Heart left ventricle (tissue), 16 donors: ENCODE measurements at places on chromosomes 2 and 18. TPM values are rescaled to one million over a fixed set of nuclear protein-coding genes. Genes with fewer than 3 reads are reported as not detected.

DNA sequence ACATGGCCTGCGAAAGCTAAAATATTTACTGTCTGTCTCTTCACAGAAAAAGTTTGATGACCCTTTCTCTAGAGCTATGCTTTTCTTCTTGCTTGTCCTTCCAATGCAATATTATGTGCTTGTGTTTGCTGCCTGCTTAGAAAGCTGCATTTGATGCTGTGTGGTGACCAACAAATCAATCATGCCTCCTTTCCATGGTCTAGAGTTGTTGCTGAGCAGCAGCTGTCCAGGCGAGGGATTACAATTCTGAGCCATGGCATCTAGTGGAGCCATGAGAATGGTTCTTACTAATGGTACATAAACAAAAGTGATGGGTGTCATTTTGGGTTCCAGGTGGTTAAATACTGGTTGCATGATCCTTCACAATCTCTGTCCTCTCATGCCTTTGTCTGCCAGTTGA lies 1142.1 kb downstream of the DPP10 start:
- DNase-seq, result no peak

- no peak for DNase-seq
Observed at GRCh38 chr2:23221236-23221635, 163.7 kb upstream of the KLHL29 start.

GRCh38 chr2:217396165-217396564 lies 536.3 kb upstream of the TNP1 start:
- DNase-seq, result no peak

- no peak for DNase-seq
Observed at GRCh38 chr18:51164761-51165281, 32.7 kb downstream of the MEX3C start.

DNA sequence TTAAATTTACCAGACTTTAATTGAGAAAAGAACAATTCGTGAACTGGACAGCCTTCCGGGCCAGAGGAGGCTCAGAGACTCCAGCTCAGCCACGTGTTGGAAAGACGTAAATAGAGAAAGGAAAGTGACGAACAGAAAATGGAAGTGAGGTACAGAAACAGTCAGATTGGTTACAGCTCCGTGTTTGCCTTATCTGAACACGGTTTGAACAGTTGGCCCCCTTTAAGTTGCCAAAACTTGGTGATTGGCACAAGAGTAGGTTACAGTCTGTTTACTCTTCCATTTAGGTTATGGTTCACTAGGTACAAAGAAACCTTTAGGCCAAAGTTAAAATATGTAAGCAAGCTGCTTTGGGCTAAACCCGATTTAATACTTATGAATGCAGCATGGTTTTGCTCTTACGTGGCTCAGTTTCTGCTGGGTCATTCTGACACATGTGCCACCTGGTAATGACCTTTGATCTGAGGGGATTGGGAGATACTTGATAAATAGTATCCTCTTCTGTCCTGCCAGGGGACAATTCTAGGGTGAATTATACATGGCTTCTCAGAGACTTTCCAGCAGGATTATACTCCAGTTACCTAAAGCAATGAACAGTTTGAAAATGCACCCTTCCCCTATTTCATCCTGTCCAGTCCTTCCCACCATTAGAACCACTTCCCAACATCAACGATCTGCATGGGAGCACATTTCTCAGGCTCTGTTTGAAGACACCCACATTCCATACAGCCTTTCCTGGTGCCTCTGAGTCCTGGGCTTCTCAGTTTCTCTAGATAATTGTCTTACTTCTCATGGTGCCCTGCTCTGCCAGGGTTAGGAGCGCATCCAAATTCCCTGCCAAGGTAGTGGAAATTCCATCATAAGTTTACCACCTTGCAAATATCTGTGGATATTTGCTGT lies 65.1 kb upstream of the TGIF1 start:
- DNase-seq, result no peak

- DNase-seq, result no peak
Observed at GRCh38 chr2:23502096-23502495, 117.1 kb downstream of the KLHL29 start.

DNA sequence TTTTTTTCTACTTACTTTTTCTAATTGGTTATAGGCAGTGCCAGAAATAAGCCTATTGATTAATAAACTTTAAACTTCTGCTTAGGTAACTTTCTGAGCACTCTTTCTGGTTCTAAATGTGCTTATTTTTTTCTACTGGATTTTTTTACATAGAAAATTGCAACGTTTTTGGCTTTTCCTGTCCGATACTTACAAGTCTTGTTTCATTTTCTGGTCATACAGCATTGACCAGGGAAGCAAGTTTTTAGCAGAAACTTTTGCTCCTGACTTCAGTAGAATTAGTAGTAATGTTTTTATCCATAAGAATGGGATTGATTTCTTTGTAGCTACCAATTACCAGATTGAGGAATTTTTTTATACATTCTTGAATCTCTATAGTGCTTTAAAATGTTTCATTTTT lies 36.9 kb downstream of the NCKAP5 start:
- no peak for DNase-seq

GRCh38 chr2:57885742-57886141 lies 160.9 kb upstream of the VRK2 start:
- DNase-seq, result no peak

DNA sequence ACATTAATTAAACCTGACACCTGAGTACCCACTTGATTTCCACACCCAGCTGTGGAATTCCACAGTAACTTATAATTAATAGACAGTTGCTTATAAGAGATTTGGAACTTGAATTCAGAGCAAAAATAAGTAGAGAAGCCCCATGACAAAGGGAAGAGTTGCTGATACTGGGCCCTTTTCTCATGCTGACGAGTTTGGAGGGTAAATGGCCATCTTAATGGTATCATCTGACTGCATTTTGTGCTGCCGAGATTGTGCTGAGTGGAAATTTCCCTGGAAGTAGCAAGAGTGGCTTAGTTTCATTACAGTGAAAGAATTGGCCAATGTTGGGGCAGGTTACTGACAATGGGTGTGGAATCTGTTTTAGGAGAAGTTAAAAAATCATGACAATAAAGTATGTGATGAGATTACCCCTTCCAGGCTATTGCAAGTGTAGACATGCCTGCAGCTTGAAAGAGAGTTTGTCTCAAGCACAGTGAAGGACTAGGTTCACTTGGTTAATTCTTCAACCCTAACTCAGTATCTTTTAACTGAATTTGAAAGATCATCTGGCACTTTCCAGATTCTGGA lies 49.9 kb downstream of the VSNL1 start:
- no peak for DNase-seq

DNA sequence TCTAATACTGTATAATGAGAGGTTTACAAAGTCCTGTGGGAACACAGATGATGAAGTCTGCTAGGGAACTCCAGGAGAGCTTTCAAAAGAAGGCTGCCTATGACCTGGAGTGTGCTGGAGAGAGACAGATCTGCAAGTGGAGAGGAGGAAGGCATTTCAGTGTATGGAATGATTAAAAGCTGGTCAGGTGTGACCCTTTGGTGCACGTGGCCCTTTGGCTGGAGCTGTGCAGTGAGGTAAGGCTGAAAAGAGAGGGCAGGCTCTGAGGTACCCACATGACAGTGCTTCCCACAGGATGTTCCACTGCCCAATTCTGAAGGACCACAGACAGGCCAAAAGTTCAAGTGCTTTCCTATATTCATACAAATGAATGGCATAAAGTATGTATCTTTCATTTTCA lies 157.1 kb downstream of the DYM start:
- DNase-seq, result no peak

DNA sequence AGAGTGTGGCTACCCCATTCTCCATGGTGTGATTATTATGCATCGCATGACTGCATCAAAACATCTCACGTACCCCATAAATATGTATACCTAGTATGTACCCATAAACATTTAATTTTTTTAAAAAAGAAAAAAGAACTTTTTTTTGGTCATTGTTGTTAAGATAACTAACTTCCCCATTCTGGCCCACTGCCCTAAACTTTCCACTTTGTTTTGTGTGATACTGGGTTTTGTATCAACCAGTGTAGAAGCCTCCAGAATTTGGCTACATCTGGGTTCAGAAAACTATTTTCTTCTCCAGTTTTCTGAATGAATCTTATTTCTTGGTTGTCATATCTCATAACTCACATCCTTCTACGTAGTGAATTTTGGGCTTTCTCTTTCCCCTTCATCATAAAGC lies 62.3 kb upstream of the NABP1 start:
- DNase-seq, result no peak

- peak; percentile 20 for DNase-seq
Observed at GRCh38 chr2:73896362-73897239, 3.8 kb downstream of the ACTG2 start.

UPP2 gene
- total RNA-seq, result not detected

FOXD4L1 gene
- total RNA-seq, result not detected

SLC16A14 gene
- 2.4 TPM for total RNA-seq

DNA sequence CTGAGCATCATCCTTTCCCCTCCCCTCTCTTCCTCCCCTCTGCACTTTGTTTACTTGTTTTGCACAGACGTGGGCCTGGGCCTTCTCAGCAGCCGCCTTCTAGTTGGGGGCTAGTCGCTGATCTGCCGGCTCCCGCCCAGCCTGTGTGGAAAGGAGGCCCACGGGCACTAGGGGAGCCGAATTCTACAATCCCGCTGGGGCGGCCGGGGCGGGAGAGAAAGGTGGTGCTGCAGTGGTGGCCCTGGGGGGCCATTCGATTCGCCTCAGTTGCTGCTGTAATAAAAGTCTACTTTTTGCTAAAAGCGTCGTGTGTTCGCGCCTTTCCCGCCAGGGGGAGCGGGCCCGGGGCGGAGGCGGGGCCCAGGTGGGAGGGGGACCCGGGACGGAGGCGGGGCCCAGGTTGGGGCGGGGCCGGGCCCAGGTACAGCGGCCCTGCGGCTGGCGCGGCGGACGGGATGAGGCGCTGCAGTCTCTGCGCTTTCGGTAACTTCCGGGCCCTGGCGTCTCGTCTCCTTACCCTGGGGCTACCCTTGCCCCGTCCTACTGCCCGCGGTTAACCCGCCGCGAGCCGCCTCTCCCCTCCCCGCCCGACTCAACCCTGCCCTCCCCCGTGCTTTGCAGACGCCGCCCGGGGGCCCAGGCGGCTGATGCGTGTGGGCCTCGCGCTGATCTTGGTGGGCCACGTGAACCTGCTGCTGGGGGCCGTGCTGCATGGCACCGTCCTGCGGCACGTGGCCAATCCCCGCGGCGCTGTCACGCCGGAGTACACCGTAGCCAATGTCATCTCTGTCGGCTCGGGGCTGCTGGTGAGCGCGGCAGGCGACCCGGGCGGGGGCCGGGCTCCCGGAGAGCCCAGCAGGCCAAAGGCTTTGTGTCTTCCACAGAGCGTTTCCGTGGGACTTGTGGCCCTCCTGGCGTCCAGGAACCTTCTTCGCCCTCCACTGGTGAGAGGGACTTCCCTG lies at the start of gene KRTCAP3:
Gene KRTCAP3, plus strand, starts transcription at position 424 of the 962 bp plus-strand sequence. Its CDS starts 32 bp downstream, at position 456.
- no peak for DNase-seq

DNA sequence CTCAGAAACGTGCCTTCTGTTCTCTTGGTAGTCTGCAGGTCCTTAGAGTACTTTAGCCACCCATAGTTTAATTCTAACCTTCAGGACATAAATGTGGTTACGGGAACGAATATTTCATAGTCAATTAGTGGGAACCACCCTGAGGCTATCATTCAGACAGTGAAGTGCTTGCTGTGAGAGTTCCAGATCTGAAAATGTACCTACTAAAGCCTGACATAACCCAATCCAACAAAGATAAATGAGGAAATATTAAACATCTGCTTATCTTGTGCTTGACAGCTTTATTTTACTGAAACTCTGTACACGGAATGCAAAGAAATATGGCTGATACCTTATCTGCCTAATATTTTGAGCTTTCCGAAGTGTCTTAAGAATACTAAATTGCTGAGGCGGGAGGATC lies 43.0 kb downstream of the RAB27B start:
- DNase-seq, result no peak

DNA sequence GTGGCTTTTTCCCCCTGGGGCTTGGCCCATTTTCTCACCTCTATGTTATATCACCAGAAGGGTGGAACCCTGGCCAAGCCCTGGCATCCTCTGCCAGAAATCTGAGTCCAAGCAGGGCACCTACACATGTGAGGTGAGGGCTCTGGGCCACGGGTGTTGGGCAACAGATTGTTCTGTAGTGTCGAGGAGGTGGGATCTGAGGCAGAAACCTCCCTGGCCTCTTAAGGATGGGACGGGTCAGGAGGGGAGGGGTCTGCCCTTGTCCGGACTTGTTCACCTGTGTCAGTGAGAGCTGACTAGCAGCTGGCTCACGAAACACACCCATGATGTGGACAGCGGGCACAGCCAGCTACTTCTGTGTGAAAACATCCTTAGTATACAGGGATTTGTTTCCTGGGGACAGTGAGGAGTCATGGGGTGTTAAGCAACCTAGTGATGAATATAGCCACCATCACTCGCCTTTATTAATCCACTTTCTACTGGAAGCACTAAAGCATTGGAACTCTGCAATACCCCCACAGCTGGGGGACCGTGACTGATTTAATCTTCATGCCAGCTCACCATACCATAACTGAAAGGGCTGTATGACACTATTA lies 35.6 kb downstream of the EPAS1 start:
- no peak for DNase-seq
